ENCODE measurements at places on chromosomes 4 and X. TPM values are rescaled to one million over a fixed set of nuclear protein-coding genes. Genes with fewer than 3 reads are reported as not detected.

IQSEC2 gene
- total RNA-seq, result 16.4 TPM

MSANTD1 gene
- total RNA-seq, result 0.30 TPM

SLC7A11 gene
- total RNA-seq, result 0.07 TPM

ARSD gene
- total RNA-seq, result 23.6 TPM

LPAR4 gene
- total RNA-seq, result 0.52 TPM

ERVMER34-1 gene
- total RNA-seq, result 6.0 TPM

ZXDB gene
- 3.9 TPM for total RNA-seq

ARHGAP6 gene
- total RNA-seq, result 5.6 TPM

TLR6 gene
- 1.2 TPM for total RNA-seq

SPATA4 gene
- total RNA-seq, result not detected

RAB33B gene
- total RNA-seq, result 7.5 TPM
